ENCODE measurements at places on chromosomes 5 and 9.

DNA sequence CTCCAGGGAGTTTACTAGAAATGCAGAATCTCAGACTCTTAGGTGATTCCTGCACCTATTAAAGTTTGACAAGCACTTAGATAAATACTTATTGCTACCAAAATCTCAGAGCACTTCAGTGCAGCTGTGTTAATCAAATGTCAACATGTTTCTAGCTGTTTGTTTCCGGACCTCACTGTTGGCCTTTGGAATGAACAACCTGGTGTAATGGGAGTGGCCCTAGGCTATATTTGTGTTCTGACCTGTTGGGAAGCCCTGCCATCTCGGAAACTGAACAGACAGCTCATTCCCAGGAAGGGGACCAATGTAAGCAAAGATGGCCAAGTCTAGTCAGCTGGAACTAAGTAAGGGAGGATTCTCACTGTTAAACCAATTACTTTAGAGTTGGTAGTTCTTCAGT, 145.0 kb upstream of the SLC28A3 start:
- no peak for DNase-seq

GRCh38 chr5:25701936-25702335, 1057.2 kb upstream of the CDH10 start:
- DNase-seq = no peak

- no peak for DNase-seq
These were observed 3.5 kb downstream of the ALDH7A1 start for GRCh38 chr5:126591549-126591948.

DNA sequence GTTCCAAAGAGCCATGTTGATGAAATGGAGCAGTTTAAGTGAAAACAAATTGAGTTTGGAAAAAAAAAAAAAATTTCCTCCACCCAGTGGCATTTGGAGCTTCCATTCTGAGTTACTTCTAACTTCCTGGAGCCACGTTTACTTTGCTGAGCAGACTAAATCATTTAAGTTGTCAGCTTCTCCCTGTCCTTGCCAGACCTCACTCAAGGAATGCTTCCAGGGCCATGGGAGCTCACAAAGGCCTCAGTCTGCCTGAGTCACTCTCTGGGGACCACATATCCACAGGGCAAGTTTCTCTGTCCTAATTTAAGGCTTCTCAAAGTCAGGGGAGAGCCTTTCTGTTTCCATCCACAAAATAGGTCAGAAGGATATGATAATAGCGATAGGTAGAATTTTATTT, 210.3 kb upstream of the TNC start:
- DNase-seq = no peak

DNA sequence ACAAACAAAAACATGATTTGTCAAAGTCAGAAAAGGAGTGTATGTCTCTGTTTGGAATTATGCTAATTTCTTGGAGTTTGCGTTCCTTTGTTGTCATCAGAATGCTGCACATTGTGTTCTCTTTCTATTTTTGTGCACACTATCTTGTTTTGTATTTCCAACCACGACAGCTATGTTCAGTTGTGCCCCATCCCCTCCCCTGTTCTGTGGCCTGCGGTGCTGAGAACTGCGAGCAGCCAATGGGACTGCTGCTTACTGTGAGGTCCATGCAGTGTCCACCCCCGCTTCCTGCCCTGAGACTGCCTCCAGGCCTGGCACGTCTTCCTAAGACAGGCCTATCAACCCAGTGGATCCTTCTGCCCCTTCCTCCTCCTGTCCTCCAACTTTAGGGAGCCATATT, 76.8 kb downstream of the PALM2AKAP2 start:
- no peak for DNase-seq
